ENCODE measurements at places on chromosomes 3 and 15.
A peak's percentile ranks its signal among the peaks of the same experiment; 100 is the strongest.

DNA sequence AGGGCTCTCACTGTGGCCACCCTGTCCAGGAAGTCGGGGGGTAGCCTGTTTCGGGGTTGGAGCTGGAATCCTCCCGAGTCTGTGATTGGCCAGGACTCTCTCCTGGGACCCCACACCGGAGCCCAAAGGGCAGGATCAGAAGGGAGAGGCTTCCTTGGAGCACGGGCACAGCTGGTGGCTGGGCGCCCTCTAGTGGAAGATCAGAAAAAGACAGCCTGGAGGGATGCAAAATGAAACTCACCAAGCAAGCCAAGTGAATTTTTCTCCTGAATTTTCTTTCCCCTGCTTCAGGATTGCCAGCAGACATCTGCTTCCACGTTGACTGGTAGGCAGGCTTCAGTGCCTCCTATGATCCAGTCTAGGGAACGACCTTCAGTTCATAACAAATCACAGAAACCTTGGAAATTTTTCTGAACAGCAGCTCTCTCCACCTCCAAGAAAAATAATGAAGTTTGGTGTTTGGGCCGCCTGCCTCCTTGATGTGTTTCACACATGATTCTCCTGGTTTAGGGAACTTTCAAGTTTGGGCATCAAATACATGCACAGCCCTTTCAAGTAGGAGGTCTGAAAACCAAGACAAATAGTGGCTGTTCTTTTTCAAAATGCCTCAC lies 224.6 kb downstream of the VPS13C start:
- peak; percentile 57 for DNase-seq

DNA sequence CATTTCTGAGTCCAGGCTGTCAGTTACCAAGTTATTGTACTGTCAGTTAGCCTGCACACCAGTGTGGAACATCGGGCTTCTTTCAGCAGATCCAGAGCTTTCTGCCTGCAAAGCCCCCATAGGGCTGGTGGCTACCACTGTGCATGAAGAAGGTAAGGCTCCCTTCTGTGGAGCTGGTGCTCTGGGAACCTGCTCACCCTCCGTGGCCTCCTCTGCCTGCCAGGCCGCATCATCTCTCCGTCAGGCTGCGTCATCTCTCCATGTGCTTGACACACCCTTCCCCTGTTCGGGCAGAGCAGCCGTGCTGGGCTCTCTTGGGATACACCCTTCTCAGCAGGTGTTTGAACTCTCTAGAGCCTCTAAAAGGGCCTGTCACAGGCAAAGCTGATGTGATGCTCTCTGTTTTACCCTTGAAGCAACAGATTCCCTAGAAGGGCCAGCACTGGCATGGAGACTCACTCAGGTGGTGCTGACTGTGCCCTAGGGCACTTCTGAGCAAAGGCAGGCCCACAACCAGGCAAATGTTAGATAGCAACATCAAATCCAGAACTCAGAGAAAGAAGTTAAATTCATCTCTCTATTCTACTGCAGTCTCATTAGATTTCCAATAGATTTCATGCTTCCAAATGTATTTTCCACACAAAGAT lies 261.1 kb downstream of the EPHB1 start:
- no peak for DNase-seq

DNA sequence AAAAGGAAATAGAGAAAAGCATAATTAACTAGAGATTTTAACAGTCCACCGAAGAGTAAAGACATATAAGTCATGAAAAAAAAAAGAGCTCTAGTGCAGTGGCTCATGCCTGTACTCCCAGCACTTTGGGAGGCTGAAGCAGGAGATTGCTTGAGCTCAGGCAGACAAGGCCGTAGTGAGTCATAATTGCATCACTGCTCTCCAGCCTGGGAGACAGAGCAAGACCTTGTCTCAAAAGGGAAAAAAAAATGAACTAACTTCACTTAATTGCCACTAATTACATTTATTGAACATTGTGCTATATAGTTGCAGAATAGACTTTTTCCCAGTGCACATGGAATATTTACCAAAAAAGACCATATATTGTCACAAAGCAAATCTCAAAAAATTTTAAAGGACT lies 221.8 kb downstream of the CBLB start:
- DNase-seq, result no peak

- no peak for DNase-seq
Observed at GRCh38 chr3:115961380-115961779, 338.1 kb downstream of the GAP43 start.

- no peak for DNase-seq
Observed at GRCh38 chr3:25592510-25592968, 72.2 kb downstream of the TOP2B start.

DNA sequence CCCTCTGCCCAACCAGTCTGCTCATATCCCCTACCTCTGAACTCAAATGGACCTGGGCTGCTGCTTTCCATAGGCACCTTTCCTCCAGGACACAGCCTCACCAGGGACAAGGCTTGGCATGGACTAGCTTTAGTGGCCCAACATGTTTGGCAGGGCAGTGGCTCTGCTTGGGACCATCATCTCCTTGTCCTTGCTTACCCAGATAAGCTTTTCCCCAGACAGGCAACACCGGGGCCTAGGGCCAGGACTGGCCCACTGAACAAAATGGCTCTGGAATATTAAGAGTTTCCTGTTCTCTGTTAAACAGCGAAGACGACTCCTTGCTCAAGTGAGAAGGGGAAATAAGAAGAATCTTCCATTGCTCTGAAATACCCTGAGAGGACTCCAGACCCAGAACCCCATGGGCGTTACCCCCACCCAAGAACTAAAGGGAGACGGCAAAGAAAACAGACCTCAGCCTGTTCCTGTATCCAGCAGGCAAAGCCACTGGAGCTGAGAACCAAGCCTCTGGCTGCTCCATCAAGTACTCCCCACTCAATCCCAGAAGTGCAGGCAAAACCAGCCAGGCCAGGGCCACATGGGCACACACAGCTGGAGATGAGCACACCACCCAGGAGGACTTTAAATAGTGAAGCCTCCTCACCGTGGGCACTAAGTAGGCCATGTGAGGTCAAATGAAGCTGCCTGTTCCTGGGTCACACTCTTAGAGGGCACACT lies 45.5 kb downstream of the CTNNB1 start:
- no peak for DNase-seq

- no peak for DNase-seq
Observed at GRCh38 chr15:94666553-94666952, 435.2 kb downstream of the MCTP2 start.

GRCh38 chr15:40274350-40275274 lies 8.3 kb downstream of the ANKRD63 start:
- DNase-seq, result peak; percentile 89

DNA sequence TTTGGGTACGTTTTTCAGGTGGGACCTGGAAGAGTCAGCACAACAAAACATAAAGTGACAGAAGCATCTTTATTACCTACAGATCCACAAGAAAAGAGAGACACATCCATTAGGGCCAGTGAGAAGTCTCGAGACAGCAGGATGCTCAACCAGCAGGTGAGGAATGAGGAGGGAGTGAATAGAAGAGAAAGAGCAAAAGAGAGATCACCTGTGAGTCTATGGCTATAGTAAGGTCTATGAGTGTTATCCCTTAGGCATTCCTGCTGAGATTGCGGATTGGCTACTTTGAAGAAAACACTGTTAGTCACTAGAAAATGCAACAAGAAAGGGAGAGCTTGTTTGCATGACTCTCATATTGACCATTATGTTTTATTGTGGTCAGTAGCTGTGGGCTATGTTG lies 1556.2 kb upstream of the GBE1 start:
- no peak for DNase-seq

DNA sequence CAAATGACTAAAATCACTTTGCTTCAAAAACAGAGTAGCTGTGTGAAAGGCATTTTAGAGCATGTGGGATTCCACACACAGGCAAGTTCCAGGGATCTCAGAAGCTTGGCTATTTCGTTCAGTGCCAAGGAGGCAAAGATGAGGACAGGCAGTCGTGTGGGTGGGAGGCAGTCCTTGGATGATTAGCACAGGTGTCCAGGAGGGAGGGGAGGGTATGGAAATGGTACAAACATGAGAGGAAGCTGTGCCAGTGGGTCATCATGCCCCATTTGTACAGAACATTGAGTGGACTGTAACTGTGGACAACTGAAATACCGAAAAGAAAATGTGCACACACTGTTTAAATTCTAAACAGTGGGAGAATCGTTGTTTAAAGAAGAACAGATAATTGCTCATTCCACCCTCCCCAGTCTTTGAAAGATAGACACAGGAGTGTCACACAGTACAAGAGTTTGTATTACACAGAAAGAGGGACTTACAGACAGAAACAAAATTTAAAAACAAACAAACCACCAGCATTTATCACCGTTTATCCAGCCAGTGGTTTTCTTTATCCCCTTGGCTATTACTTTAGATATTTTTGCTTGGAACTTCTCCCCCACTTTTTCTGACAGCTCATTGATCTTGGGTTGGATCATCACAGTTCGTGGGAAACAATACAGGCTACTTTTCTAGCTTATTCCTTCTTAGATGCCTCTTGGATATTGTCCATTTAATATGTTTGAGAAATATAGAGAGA lies 122.9 kb downstream of the GREM1 start:
- DNase-seq, result no peak

GRCh38 chr15:69490356-69491037 lies 37.9 kb downstream of the RPLP1 start:
- DNase-seq, result no peak

DNA sequence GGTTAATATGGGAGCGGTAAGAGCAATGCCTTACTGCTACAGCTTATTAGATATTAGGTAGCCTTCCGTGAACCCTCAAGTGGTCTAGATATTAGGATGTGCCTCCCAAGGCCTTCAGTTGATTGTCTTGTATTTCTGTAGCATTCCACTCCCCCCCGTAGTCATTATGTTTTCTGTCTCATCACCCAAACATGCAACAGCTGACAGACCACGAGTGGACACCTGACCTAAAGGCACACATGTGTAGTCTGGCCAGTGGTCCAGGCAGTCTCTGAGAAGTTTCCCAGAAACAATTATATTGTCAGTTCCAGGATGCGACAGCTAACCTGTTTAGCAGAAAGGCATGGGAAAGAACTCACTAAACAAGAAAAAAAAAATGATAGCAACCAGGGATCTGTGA lies 1000.9 kb downstream of the AGBL1 start:
- DNase-seq, result no peak

DNA sequence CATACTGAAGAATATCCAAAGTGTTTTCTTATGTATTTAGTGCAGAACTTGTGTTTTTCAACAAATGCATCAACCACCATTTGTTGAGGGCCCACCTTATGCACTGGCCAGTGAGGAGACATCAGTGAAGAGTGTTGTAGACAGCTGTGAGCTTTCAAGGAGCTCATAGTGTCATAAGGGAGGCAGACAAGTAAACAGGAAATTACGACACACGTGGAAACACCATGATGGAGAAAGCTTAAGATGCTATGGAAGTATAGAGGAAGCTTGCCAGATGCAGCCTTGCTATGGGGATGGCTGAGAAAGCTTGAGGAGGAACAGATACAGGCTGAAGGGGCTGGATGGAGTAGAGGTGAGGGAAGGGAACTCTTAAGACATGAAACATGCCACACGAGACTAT lies 50.8 kb upstream of the PSMD6 start:
- DNase-seq, result no peak

GRCh38 chr3:69189487-69189886 lies 67.1 kb upstream of the LMOD3 start:
- DNase-seq, result no peak

- no peak for DNase-seq
Observed at GRCh38 chr3:171526869-171527268, 66.7 kb upstream of the TNIK start.

Measured in CD4-positive, alpha-beta T cell treated with Interleukin-12 subunit alpha and Interleukin-12 subunit beta, for 1 hour (primary cell).